ENCODE measurements at places on chromosomes 16 and 17.

DNA sequence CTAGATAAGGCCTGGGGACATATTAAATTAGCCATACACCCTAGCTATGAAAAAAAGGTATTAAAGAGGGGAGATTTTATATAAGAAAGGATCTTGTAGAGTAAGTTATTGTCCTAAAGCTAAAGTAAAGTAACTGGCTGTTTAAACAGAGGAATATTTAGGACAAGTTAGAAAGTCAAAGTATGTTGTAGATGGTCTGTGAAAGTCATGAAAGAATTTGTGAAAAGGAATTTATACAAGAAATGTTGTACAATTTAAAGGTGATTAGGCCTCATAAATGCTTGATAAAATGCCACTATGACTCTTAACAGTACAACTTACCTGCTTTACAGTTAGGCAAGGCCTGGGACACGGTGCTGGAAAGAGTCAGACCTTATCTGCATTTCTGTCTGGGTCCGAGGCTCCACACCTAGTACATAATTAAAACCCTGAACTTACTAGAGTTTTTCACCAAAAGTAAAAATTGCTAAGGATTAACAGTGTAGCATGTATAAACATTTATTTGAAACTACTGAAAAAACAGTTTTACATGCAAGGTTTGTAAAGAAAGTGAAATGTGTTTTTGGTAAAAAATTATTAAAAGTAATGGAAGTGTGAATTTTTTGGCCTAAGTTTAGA, 445.3 kb upstream of the TOM1L1 start:
- no peak for DNase-seq

DNA sequence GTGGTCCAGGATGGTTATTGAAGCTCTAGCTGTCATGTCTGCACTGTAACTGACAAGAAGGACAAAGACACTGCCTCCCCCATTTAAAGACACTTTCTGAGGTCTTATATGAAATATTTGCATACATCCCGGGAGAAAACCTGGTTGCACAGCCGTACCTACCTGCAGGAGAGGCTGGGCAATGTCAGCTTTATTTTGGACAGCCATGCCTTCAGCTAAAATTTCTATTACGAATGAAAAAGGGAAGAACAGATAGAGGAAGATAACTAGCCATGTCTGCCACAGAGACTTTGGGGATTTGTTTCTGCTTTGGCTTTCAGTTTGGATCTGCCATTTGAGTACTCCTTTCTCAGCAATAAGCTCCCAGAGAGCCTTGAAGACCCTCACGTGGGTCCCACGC, 19.0 kb downstream of the SLC7A6 start:
- DNase-seq = no peak

DNA sequence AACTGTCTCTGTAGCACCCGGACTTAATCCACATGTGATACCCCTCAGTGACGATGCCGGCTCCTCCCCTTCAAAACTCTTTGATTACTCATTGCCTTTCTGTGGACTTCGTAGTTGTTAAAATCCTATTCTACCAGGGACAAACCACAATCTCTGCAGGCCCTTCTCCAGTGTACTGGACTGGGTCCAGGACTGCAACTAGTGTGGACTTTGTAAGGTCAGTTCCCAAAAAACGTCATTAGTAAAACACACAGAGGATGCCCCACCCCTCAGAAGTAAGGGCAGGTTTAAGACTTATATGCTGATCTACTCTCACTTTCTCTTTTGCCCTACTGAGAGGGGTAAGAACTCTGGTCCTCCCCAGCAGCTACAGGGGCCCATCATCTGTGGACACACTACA, 10.5 kb upstream of the NUDT7 start:
- no peak for DNase-seq

DNA sequence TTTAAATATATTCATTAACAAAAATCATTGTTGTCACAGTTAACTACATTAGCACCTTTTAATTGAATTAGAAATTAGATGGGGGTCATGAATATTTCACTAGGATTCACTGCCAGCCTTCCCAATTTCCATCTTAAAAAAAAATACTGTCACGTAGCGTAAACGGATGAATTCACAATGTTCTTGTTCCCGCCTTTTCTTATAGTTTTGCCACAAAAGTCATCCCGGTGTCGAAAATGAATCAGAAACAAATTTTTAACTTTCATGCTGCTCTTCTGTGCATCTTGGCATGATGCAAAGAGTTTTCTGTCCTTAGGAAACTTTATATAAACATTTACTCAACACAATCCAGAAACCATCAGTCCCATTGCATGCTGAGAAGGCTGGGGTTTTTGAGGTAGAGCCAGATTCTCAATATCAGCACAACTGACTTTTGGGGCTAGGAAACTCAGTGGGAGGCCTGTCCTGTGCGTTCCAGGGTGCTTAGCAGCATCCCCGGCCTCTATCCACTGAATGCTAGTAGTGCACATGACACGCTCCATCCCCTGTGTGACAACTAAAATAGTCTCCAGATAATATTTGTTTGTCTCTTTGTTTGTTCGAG, 252.9 kb upstream of the XYLT1 start:
- no peak for DNase-seq

GRCh38 chr16:20336955-20337354, 9.6 kb upstream of the GP2 start:
- DNase-seq = no peak

DNA sequence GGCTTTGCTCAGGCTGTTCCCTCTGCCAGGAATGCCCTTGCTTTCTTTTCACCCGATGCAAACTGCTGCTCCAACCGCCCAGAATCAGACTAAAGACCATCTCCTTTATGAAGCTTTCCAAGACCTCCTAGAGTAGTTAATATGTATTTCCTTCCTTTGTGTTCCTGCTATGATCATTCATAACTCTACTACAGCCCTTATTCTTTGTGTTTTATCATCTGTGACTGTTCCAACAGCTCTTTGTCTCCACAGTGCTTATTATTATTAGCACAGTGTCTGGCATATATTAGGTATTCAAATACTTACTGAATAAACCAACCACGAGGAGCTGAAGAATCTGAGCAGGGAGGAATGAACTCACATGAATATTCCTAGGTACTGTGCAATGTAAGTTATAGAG, 7.6 kb downstream of the PSME3IP1 start:
- DNase-seq = no peak
